Thymus (tissue), 14 donors: ENCODE measurements at places on chromosomes 4 and X.

GRCh38 chrX:22660756-22661155 lies 339.0 kb upstream of the DDX53 start:
- no peak overlapping the region for H3K4me3 ChIP-seq
- no peak for DNase-seq
- no peaks in the 10 kb centered on the region for H3K27me3 ChIP-seq
- H3K4me1 ChIP-seq = no peaks in the 10 kb centered on the region

- peak; percentile 40 for DNase-seq
- peaks cover 9% of the 10 kb centered on the region for H3K27me3 ChIP-seq
- H3K4me3 ChIP-seq = no peak overlapping the region
- H3K27ac ChIP-seq = no peak overlapping the region
Observed at GRCh38 chr4:142840516-142841123, 5.5 kb downstream of the INPP4B start.

- H3K4me3 ChIP-seq = no peak overlapping the region
- DNase-seq = no peak
- H3K4me1 ChIP-seq = no peaks in the 10 kb centered on the region
- no peaks in the 10 kb centered on the region for H3K36me3 ChIP-seq
Observed at GRCh38 chr4:116023049-116023448, 909.6 kb upstream of the NDST4 start.

DNA sequence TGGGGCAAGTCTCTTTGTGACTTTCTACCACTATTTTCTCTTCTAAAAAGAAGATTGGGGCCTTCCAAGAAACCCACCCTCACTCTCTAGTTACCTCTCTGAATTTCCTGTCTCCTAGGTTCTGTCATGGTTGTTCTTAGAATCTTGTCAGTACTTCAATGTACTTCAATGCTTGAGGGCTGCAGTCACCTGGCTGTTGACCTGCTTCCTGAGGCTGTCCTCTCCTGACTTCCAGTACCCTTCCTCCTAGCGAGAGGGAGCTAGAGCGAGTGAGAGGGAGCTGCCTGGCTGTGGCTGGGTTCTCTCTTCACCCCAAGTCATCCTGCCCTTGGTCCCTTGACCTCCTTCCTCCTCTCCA lies 17.7 kb downstream of the CD99L2 start:
- H3K36me3 ChIP-seq = no peaks in the 10 kb centered on the region
- H3K4me3 ChIP-seq = no peak overlapping the region
- H3K27me3 ChIP-seq = no peaks in the 10 kb centered on the region
- DNase-seq = no peak

GRCh38 chr4:7191546-7192251 lies 639 bp upstream of the SORCS2 start:
- DNase-seq = no peak

DNA sequence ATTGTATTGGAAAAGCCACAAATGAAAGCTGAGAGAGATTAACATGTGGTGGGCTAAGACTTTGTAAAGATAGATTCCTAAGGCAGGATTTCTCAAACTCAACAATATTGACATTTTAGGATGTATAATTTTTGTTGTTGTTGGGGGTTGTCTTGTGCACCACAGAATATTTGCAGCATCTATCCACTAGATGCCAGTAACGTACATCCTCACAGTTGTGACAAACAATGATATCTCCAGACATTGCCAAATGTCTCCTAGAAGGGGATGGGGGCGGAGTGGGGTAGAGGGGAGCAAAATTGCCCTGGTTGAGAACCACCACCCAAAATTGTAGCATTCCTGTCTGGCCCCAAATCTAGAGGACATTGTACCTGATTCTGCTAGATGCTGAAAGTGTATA lies 14.7 kb upstream of the CBR4 start:
- DNase-seq = peak; percentile 17
- no peak overlapping the region for H3K27ac ChIP-seq
- H3K27me3 ChIP-seq = no peaks in the 10 kb centered on the region
- no peaks in the 10 kb centered on the region for H3K4me1 ChIP-seq

DNA sequence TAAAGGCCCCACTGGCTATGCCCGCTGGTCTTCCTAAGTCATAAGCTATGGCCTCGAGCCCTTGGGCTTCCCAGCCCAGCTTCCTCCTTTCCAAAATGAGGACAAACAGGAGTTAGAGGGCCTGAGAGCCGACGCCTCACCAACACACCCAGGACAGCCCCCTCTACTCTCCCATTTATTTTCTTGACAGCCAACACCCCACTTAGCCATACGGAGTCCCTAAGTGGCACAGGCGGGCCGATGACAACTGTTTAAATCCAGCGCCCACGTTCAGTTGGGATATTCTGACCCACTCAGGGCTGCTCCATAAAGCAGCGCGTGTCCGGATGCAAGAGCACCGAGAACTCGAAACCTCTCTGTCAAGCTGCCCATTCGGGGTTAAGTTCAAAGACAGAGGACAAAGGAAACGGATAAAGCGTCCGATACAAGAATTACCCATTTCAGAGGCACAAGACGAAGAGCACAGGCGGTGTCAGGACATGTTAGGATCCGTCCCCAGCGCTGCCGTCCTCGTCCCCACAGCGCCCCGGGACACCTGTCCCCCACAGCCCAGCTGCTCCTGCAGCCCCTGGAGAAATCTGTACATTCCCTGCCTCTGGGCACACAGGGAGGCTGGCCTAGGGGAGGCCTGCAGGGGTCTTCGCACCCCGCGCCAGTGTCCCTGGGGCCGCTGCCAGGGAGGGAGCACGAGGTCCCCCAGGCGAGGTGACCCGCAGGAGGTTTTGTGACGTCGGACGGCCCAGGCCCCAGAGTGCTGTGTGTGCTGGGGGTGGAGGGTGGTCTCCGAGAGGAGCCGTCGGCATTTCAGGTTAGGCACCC lies 1.2 kb downstream of the PRKX start:
- H3K27me3 ChIP-seq = peaks cover 21% of the 10 kb centered on the region
- no peaks in the 10 kb centered on the region for H3K36me3 ChIP-seq
- peak overlapping the region; percentile 42 for H3K27ac ChIP-seq
- peak overlapping the region; percentile 75 for H3K4me3 ChIP-seq

DNA sequence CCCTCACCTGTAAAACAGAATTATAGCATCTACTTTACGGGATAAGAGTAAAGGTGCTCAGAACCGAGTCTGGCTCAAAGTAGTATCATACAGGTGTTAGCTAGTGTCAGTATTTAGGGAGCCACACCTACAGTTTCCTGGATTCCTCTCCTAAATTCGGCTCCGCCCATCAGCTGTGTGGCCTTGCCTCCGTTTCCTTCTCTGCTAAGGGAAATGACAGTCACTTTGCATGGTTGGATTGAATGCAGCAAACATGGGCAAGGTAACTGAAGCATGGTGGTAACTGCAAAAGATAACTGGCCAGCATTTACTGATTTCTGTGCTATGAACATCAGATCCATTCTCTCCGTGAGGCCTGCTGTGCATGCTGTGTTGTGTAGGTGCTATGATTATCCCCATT lies 2.8 kb downstream of the PPP1R3F start:
- peak overlapping the region; percentile 15 for H3K4me3 ChIP-seq
- H3K27ac ChIP-seq = peak overlapping the region; percentile 46
- peaks cover 37% of the 10 kb centered on the region for H3K4me1 ChIP-seq
- H3K36me3 ChIP-seq = peaks cover 5% of the 10 kb centered on the region
- no peak for DNase-seq
- H3K27me3 ChIP-seq = no peaks in the 10 kb centered on the region
